ENCODE measurements at places on chromosomes 12 and 14.

- DNase-seq: peak; percentile 26
Observed at GRCh38 chr12:42143452-42144157, 1.1 kb downstream of the GXYLT1 start.

DNA sequence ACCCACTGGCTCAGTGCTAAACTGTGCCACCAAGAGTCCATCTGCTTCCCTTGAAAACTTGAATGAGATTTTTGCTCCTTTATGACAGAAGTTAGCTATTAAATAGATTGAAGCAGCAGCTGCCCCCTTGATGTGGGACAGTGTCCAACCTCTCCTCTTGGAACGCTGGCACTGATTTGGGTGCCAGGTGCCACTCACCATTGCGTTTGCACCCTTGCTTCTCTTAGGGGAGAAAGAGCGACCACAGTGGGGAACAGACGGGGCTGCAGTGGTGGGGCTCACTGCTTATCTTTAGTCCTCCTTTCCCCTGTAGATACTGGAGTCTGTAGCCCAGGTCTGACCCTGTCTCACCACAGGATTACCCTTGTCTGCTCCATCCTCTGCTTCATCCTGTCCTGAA lies 9.4 kb downstream of the EP400 start:
- DNase-seq: no peak

- DNase-seq: no peak
Observed at GRCh38 chr12:93980711-93981110, 167.7 kb upstream of the PLXNC1 start.

GRCh38 chr14:65531148-65531547 lies 118.6 kb downstream of the FUT8 start:
- DNase-seq: no peak

All from hematopoietic multipotent progenitor cell treated with erythropoietin and hydrocortisone succinate and interleukin-3 and kit ligand, for 8 days (in vitro differentiated cells).